ENCODE measurements at places on chromosomes 4 and X.

DNA sequence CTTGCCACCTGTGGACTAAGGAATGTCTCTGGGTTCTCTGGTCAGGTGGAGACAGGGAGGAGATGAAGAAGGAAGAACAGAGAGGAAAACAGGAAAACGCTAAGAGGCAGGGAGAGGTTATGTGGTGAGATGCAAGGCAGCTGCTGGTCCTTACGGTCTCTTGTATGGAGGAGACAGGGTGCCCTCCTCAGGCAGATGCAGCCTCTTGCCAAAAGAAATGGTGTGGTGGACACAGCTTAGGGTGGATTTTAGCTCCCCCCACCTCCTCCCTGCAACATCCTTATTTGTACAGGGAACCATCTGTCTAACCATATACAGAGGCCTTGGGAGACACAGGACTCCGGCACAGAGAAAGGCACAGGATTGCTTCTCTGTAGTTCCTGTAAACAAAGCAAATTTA, 9.7 kb downstream of the OCIAD2 start:
- DNase-seq: no peak

DNA sequence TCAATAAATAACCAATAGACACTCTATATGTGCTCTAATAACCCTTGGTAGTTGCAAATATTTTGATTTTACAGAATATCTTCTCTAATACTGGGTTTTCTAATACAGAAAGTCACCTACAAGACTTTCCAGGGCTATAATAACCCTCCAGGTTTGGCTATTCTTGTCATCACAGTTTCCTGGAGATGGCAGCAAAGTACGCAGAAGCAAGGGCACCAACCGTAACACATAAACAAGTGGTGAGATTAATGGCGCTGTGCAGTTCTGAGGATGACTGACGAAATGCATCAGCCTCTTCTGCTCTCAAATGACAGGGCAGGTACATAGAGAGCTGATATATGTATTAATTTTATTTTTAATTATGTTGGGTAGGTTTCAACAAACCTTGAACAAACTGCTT, 122.4 kb downstream of the C4orf33 start:
- DNase-seq: peak; percentile 63

DNA sequence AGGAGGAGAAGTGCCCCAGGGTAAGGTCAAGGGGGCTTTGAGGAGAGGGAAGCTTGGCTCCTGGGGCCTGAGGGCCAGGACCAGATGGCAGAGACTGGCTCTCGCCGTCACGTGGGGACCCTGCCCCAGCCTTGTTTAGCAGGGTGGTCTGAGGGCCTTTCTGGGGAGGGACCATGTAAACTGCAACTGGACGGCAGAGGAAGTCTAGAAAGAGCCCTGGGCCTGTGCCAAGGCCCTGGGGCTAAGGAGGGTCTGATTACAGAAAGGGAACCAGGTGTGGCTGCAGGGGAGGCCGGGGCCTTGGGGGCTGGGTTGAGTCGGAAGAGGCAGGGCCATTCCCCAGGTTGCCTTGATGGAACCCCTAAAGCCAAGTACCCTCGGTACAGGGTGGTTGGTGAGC, 1.8 kb upstream of the HGFAC start:
- DNase-seq: no peak

DNA sequence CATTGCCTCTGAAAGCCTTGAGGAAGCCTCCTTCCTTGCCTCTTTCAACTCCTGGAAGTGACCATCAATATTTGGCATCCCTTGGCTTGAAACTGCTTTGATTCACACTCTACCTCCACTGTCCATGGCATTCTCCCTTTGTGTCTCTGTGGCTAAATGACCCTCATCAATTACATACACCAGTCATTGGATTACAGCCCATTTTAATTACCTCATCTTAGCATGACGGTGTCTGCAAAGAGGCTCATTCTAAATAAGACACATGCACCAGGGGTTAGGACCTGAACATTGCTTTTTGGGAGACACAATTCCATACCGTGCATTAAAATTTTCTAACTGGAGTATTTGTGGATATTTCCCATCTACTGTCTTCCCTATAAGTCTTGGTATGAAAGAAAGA, 60.7 kb upstream of the FAM9A start:
- no peak for DNase-seq

- no peak for DNase-seq
Measured at GRCh38 chr4:169189372-169189771, 81.4 kb downstream of the SH3RF1 start.

DNA sequence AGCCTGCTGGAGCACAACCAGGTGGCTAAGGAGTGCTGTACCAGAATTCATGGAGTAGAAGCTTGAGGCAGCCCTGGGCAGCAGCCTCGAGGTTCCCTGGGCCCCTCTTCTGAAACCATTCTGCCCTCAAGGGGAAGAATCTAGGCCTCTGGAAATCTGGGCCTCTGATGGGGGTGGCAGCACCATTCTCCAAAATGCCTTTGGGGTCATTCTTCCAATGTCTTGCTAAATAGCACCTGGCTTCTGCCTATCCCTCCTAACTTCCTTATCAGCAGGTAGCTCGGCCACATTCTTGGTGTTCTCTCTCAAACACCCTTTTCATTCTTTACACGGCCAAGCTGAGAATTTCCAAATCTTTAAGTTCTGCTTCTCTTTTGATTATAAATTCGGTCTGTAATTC, 473.6 kb downstream of the BCOR start:
- DNase-seq: no peak

All from BE2C (cell line).